ENCODE measurements at places on chromosomes 11 and 22. TPM values are rescaled to one million over a fixed set of nuclear protein-coding genes. Genes with fewer than 3 reads are reported as not detected.

CASP5 gene
- total RNA-seq: not detected

OR6A2 gene
- total RNA-seq: 0.17 TPM

TRIM34 gene
- 2.1 TPM for total RNA-seq

CHRDL2 gene
- not detected for total RNA-seq
